MCF 10A (cell line): ENCODE measurements at places on chromosomes 2 and 18. TPM values are rescaled to one million over a fixed set of nuclear protein-coding genes. Genes with fewer than 3 reads are reported as not detected.

DNA sequence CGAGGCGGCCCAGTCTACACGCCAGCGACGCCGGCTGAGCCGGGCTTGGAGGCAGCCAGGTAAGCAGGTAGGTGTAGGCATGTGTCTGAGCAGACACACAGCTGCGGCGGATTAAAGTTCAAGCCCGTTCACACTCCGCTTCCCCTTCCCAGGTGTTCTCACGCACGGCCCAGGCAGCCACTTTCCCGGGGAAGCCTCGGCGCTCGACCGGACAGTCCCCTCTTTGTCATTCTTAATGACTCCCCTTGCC, 367 bp downstream of the TGFA start:
- H3K36me3 ChIP-seq = no peaks in the 10 kb centered on the region
- peak; percentile 57 for DNase-seq
- H3K4me1 ChIP-seq = peaks cover 15% of the 10 kb centered on the region

DNA sequence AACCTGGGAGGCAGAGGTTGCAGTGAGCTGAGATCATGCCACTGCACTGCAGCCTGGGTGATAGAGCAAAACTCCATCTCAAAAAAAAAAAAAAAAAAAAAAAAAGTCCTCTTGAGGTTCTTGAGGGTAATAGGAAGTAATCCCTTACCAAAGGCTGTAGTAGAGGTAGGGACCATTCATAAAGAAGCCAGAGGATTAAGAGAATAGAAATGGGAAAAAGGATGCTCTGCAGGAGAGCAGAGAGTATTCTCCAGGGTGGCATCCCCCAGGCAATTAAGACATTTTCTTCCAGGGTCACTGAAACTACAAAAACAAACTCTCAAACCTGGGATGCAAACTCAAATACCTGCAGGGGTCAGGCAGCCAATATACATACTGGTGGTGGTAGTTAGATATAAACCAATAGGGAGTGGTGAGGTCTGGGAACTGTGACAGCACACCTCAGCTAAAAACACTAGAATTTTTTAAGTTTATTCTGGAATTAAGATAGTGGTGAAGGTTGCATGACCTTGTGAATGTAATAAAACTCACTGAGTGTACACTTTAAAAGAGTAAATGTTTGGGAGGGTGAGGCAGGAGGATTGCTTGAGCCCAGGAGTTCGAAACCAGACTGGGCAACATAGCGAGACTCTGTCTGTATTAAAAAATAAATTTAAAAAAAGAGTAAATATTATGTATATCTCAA, 24.7 kb downstream of the RAPH1 start:
- no peak for DNase-seq
- H3K4me3 ChIP-seq = no peak overlapping the region
- peaks cover 6% of the 10 kb centered on the region for H3K4me1 ChIP-seq
- no peaks in the 10 kb centered on the region for H3K27me3 ChIP-seq
- peaks cover 5% of the 10 kb centered on the region for H3K36me3 ChIP-seq

Gene CD8B2
- total RNA-seq = not detected in 2 replicates

DNA sequence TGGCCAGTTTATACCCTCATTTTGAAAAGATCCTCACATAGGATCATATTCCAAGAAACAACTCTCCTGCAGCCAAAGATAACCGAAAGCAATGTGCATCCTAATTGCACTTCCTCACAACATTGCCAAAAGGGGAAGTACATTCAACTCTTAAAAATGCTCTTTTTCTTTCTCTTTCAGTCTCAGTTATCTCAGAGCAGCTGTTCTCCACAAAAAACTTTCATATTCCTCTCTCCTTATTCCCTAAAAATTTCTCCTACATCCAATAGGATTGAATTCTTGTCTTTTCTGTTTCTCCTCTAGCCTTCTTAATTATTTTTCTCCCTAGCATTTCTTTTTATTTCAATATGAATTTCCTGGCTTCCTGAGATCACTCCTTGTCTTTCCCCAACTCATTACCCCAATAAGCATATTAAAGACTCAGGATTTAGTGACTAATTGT, 7.4 kb upstream of the VRK2 start:
- no peak overlapping the region for H3K4me3 ChIP-seq
- H3K36me3 ChIP-seq = no peaks in the 10 kb centered on the region
- peaks cover 20% of the 10 kb centered on the region for H3K4me1 ChIP-seq
- no peaks in the 10 kb centered on the region for H3K27me3 ChIP-seq

GRCh38 chr2:191869781-191870180, 22.9 kb upstream of the CAVIN2 start:
- DNase-seq = no peak
- peak overlapping the region; percentile 20 for H3K27ac ChIP-seq
- H3K27me3 ChIP-seq = no peaks in the 10 kb centered on the region

DNA sequence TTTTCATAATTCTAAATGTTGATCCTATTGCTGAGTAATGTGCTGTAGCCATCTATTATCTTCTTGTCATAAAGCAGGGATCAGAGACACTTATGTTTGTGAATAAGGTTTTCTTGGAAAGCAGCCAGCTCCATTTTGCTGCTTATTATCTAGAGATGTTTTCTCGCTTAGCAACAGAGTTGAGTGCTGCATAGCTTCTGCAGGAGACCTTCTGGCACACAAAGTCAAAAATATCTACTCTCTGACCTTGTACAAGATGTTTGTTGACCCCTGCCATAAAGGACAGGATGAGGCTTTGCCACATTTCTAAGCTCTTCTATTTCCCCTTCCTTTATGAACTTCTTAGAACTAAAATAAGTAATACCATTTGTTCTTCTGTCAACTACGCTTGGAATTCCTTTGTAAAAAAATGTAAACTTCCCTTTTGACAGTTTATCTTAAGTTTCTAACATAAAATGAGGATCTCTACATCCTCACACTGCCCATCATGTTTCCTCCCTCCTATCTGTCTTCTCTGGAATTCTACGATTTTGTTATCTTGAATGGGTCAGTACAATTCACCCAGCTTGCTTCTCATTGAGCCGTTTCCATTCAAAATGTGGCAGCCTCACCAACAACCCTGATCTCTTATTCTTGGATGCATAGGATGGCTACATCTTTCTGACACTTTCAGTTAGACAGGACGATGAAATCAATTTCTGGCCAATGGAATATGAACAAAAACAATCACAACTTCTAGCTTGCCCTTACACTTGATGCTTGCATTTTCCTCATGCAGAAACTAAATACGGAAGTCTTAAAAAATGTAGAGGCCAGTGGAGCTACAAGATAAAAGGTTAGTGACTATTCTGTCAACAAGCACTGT, 1377.0 kb downstream of the SUCLG1 start:
- peak overlapping the region; percentile 41 for H3K27ac ChIP-seq
- H3K4me1 ChIP-seq = no peaks in the 10 kb centered on the region
- H3K4me3 ChIP-seq = no peak overlapping the region
- peak; percentile 29 for DNase-seq
- no peaks in the 10 kb centered on the region for H3K36me3 ChIP-seq
- H3K27me3 ChIP-seq = no peaks in the 10 kb centered on the region

Gene CHRND
- total RNA-seq = not detected in 2 replicates

DNA sequence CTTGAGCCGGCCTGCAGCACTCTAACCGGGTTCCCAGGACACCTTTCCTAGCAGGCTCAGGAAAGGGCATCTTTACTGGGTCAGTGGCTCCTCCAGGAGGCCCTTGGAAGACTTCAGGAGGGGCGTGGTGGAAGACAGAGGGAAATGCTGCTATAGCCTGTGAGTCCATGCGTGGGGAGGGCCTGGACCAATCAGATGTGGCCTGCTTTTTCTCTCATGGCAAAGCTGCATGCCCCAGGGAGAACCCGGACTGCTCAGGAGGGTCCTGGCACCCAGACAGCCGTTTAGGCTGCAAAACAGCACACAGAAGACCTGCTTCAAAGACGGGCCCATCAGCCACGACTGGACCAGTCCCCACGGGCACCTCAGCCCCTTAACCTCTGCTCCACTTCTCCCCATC, 84.4 kb downstream of the EIPR1 start:
- H3K4me3 ChIP-seq = no peak overlapping the region
- H3K27ac ChIP-seq = no peak overlapping the region
- H3K4me1 ChIP-seq = no peaks in the 10 kb centered on the region
- no peak for DNase-seq

DNA sequence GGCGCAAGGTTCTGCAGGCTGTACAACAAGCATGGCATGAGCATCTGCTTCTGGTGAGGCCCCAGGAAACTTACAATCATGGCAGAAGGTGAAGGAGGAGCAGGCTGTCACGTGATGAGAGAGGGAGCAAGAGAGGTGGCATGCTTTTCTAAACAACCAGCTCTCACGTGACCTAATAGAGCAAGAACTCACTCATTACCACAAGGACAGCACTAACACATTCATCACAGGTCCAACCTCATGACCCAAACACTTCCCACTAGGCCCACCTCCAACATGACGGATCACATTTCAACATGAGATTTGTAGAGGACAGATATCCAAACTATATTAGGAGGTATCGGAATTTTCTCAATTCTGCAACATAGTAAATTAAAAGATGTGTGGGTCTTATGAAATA, 108.8 kb upstream of the DLX2 start:
- peak overlapping the region; percentile 39 for H3K27ac ChIP-seq
- H3K36me3 ChIP-seq = no peaks in the 10 kb centered on the region
- no peak overlapping the region for H3K4me3 ChIP-seq
- H3K4me1 ChIP-seq = peaks cover 37% of the 10 kb centered on the region
- no peak for DNase-seq

Gene IL1F10
- total RNA-seq = not detected in 2 replicates

DNA sequence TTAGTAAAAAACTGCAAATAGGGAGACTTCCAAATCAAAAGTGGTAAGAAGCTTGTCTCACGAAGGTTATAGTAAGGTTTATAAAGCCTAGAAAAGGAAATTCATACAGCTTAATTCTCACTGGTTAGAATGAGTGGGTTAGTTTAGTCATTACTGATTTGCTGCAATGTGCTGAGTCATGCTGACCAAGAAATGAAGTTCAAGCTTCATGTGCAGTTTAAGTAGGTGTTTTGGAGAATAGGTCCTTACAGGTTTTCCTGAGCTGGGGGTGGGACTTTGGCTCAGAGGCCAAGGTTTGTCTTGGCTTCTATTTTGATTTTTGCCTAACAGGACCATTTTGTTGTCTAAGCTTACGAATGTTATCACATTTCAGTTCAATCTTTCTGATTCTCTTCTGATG, 15.1 kb downstream of the CLIP4 start:
- H3K4me1 ChIP-seq = peaks cover 25% of the 10 kb centered on the region
- no peaks in the 10 kb centered on the region for H3K27me3 ChIP-seq
- peak overlapping the region; percentile 63 for H3K27ac ChIP-seq
- peaks cover 74% of the 10 kb centered on the region for H3K36me3 ChIP-seq

Gene DYNAP
- total RNA-seq = 0.59 and 0.86 TPM in 2 replicates

Gene CHPF
- 81.2 and 105 TPM in 2 replicates for total RNA-seq

Gene EDAR
- 0.14 and 0.37 TPM in 2 replicates for total RNA-seq

Gene NEU2
- total RNA-seq = not detected in 2 replicates

Gene POTEJ
- total RNA-seq = not detected in 2 replicates

Gene TBR1
- 0.12 and 0.26 TPM in 2 replicates for total RNA-seq

DNA sequence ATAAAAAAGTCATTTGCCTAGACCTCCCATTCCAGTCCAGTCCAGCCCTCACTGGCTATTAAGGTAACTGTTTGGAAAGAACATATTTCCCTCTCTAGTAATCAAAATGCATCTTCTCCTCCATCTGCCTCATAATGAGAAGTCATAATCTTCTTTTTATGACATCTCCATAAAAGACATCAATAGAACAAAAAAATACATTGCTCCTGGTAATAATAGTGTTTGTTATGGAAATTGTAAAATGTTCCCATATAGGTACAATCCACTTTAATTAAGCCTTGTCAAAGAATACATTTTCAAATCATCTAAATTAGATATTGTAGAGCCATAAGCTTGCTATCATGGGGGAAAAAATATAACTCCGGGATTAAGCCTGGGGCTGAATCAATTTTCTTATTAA, 461.6 kb downstream of the LRATD1 start:
- no peaks in the 10 kb centered on the region for H3K36me3 ChIP-seq
- H3K27me3 ChIP-seq = no peaks in the 10 kb centered on the region
- DNase-seq = no peak

Gene TCF23
- not detected in 2 replicates for total RNA-seq

Gene GREB1
- 1.7 and 2.3 TPM in 2 replicates for total RNA-seq

DNA sequence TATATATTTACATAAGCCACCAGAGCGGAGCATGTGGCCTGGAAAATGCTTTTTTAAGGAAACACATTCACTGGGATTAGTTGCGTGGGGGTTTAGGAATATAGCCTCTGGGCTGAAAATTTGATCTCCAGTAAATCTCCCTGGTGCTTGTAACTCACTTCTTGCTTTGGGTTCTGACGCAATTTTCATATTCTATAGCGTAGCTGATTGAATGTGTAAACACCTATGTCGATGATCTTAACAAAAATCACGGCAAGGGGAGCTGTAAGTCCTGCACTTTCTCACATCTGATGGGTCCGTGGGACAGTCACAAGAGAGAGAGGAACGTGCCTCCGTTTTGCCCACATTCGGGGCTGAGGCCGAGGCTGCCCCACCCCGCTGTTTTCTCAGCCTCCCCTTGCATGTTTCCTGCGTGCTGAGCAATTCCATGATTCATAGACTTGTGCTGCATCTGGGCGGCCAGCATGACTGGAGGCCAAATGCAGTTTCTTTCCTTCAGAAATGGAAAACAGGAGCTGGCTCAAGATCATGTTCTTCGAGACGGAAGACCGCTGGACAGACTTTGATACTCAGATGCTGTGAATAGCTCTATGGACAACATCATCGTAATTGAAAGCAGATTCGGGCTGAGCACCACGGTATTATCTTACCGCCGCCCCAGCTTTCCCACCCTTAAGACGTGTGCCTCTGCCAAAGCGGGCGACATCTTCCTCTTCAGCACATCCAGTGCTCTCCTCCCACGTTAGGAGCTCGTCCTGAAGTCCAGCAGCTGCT, 109.2 kb downstream of the TMEM18 start:
- peak overlapping the region; percentile 90 for H3K27ac ChIP-seq
- peak overlapping the region; percentile 64 for H3K4me3 ChIP-seq
- peak; percentile 91 for DNase-seq
- peaks cover 21% of the 10 kb centered on the region for H3K4me1 ChIP-seq

DNA sequence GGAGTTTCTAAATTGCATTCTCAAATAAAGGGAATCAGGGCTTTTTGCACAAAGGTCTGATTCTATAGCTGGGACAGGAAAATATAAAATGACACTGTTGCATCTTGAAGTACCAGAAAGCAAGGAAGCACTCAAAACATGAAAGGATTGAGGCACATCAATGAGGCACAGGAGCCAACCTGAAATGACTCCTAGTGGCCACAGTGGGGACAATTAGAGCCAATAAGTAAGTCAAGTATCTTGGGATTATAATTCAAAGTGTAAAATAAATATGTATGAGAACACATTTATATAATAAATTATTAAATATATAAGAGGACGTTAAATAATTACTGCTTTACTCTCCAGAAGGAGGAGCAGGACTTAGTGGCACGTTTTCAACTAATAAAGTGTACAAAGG, 1259.5 kb upstream of the CDH2 start:
- DNase-seq = no peak
- no peaks in the 10 kb centered on the region for H3K4me1 ChIP-seq
- no peak overlapping the region for H3K27ac ChIP-seq
- H3K36me3 ChIP-seq = peaks cover 4% of the 10 kb centered on the region
- no peak overlapping the region for H3K4me3 ChIP-seq

DNA sequence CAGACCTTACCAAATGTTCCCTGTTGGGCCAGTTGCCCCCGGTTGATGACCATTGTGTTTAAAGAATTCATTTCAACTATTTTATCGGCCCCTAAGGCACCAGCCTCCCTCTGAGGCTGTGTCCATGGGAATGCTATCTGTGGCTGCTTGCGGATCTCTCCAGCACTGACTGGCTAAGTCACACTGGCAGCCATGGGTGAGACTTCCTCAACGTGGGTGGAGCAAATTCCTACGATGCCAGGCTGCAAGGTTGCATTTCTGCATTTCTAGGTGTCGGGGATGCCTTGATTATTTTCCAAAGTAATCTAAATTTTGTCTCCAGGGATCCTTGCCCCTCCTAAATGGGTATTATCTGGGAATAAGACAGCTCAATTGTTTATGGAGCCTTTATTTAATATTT, 6.2 kb downstream of the CXCR4 start:
- H3K27me3 ChIP-seq = no peaks in the 10 kb centered on the region
- peaks cover 18% of the 10 kb centered on the region for H3K4me1 ChIP-seq
- no peak for DNase-seq
- H3K36me3 ChIP-seq = peaks cover 17% of the 10 kb centered on the region
- H3K27ac ChIP-seq = no peak overlapping the region
- no peak overlapping the region for H3K4me3 ChIP-seq
